ENCODE measurements at places on chromosomes 1 and 21. TPM values are rescaled to one million over a fixed set of nuclear protein-coding genes. Genes with fewer than 3 reads are reported as not detected.

Gene DENND2C
- 35.6 TPM for polyA plus RNA-seq

Gene HTR1D
- not detected for polyA plus RNA-seq

Gene KCNN3
- 0.14 TPM for polyA plus RNA-seq

Gene ARHGEF10L
- 64.4 TPM for polyA plus RNA-seq

Gene LCE1A
- not detected for polyA plus RNA-seq

Gene BRDT
- not detected for polyA plus RNA-seq

Gene OR2T12
- polyA plus RNA-seq: not detected

Gene SOD1
- polyA plus RNA-seq: 269 TPM

Gene FYB2
- polyA plus RNA-seq: 0.24 TPM

Gene NBPF6
- polyA plus RNA-seq: not detected

All from esophagus (tissue), 2 donors.